Stimulated activated CD8-positive, alpha-beta memory T cell treated with anti-CD3 and anti-CD28 coated beads, Interleukin-4, amount 100 ng/mL, for 1 hour (primary cell): ENCODE measurements at places on chromosomes 16 and 17.

DNA sequence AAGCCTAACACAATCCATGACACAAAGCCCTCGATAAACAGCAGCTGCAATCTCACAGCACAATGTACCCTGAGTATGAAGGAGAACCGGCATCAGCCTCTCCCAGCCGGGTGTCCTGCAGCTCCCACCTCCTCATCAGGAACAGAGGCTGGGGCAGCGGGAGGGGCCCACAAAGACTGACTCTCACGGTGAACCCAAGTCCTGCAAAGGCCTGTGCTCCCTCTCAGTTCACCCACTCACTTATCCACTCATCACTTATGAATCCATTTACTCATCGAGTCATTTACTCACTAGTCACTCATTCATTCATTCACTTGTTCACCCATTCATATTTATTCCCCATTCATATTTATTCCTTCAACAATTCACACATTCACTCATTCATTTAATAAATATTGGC, 11.6 kb downstream of the ZNF423 start:
- DNase-seq, result no peak

DNA sequence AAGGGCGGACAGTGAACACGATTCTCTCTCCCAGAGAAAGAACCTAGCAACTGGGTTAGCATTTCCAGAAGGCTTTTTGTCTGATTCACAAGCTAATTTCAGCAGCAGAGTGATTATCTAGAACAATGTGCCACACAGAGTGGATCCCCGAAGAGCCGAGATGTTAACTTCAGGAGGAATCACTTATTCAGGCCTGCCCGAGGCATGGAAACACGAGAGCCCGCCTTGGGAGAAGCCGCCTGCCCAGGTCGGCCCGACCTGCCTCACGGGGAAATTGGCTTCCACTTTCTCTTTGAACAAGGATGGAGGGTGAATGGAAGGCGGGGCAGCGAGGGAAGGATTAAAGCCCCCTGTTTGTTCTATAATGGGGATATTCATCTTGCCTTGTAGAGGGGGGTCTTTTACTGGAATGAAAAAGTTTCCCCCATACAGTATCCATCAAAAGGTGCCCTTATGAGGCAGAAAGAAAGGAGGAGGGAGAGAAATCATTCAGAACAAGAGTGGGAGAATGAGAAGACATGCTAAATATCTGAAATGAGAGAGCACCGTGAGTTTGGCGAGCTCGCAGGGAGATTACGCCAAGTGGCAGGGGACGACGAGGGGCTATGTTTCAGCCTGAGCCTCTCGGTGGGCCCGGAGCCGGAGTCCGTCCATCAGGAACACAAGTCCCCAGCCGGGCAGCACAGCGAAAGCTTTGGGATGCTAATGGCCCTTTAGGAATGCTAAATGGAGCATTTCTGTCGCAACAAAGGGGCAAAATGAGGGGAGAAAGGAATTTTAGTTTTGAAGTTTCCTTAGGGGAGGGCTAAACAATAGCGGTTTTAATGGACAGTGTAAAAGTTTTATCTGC, 33.0 kb downstream of the NTN1 start:
- no peak for DNase-seq

GRCh38 chr17:49278076-49278475, 47.5 kb upstream of the PHOSPHO1 start:
- no peak for DNase-seq

GRCh38 chr17:68344701-68345136, 53.4 kb downstream of the ARSG start:
- peak; percentile 21 for DNase-seq

DNA sequence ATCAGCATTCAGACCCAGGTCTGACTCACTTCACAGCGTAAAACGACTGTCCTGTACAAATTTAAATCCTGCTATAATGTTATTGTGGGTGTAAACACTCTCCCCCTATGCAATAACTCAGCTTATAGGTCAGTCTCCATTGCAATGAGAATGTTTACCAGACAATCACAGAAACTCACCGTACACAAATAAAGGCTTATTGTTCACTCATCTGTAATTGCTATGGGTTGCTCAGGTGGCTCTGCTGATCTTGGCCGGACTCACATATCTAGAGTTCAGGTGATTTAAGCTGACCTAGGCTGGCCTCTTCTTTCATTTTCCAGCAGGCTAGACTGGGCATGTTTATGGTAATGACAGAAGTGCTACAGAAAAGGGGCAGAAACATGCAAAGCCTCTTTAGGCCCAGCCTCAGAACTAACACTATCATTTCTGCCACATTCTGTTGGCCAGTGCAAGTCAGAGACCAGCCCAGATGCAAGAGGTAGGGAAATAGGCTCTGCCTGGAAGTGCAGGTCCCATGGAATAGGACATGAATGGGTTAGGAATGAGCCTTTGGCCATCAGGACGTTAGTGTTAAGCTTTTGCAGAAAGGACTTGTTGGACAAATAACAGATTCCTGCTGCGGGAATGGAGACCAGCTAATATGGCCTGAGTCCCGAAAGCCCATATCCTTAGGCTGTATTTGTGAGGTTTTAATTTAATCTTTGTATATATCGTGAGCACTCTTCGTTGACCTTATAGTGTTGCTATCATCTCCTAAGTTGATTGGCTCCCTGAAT, 44.0 kb downstream of the HLF start:
- DNase-seq, result no peak

- DNase-seq, result no peak
Observed at GRCh38 chr17:7047566-7047965, 3.7 kb upstream of the SLC16A11 start.

DNA sequence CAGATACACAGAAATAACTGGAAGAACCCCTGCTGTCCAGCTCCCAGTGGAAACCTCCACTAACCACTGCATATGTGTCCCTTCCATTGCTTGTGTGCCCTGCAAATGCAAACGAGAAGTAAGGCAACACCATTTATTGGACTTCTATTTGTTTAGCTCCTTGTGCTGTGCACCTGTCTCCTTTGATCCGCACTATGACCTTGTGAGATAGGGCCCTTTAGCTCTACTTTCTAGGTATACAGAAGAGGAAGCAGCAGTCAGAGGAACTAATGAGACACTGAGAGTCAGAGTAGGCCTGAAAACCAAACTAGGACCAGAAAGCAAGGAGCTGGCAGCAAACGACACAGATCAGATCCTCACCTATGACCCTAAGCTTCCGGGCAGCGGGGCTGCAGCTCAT, 22.4 kb downstream of the SOX9 start:
- no peak for DNase-seq
